ENCODE measurements at places on chromosomes 6 and 20.

DNA sequence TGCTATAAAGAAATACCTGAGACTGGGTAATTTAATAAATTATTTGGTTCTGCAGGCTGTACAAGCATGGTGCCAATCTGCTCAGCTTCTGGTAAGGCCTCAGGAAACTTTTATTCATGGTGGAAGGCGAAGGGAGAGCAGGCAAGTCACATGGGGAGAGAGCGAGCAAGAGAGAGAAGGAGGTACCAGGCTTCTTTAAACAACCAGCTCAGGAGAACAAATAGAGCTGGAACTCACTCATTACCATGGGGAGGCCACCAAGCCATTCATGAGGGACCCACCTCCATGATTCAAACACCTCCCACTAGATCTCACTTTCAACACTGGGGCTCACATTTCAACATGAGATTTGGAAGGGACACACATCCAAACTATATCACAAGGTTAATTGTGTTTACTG, 44.9 kb upstream of the CRISP1 start:
- DNase-seq: no peak

DNA sequence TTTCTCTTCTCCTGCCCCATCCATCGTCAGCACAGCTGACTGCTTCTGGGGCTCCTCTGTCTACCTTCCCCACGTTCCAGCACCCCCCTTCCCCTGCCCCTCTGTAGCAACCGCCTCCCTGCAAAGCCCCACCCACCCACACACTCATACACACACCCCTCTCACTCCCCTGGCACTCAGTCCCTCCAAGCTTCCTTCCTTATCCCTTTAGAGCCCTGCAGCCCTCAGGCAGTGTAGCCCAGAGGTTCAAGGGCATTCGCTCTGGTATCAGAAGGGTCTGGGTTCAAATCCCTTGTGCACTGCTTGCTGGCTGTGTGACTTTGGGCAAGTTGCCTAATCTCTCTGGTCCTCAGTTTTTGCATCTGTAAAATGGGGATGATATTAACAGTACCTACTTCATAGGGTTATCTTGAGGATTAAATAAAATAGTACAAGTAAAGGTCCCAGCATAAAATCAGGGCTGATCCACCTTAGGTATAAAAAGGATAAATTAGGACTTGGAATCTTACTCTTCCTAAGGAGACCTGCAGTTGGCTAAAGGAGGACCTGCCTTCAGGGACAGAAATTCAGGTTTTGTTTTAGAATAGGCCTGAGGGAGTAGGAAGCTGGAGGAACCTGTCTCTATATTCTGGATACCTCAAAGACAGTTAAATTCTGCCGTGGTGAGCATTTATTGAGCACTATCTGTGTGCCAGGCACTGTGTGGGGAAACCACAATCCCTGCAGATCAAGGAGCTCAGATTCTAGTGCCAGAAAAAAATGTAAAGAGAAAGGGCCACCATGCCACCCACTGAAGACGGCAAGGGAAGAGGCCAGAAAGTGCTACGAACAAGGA, 94.1 kb downstream of the SNX5 start:
- no peak for DNase-seq

DNA sequence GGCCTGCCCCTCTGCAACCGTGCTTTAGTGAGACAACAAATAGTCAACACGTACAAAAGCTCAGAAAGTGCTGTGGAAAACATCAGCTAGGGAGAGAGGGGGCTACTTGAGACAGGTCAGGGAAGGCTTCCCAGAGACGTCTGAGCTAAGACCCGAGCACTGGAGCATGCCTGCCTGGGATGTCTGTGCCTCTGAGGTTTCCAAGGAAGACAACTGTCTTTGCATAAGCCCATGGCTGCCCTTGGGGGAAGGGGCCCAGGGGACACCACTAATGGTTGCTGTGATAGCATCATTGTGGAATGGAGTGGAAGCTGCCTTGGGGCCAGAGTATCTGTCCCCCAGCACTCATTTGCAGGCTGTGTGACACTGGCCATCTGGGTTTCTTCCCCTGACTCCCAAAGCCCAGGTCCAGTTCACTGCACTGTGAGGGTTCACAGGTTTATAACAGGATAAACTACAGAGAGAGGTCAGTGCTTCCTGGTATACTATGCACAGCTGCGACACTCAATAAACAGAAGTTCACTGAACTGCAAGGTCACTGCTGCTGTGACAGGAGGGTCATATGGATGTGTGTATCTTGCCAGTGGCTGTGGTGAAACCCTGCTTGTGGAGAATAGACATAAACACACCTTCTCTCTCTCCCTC, 1.5 kb upstream of the ARFGEF2 start:
- no peak for DNase-seq

GRCh38 chr6:151417477-151417876, 26.1 kb upstream of the ZBTB2 start:
- DNase-seq: no peak

DNA sequence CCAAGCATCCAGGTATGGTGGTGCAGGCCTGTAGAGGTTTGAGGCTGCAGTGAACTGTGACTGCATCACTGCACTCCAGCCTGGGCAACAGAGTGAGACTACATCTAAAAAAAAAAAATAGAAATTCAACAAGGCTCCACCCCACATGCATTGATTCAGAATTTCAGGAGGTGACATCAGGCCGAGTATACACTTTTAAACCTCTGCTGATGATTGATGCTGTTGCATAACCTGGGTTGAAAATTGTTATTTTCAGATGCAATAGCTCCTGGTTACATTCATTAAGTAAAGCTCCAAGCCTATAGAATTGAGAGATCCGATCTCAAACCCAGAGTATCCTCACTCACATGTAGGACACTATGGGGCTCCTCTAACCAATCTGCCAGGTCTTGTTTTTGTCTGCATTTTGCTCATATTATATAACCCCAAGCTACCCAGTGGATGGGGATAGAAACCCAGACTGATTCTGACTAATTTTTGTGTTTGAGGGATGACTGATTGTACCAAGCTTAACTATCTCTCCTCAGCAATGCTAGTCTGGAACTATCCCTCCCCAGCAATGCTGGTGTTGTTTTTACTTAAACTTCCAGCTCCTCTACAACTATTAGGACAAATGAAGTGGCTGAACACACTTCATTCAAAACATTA, 123.5 kb upstream of the PREP start:
- DNase-seq: no peak

- DNase-seq: peak; percentile 56
Observed at GRCh38 chr6:50815436-50816114, 3.1 kb upstream of the TFAP2B start.

DNA sequence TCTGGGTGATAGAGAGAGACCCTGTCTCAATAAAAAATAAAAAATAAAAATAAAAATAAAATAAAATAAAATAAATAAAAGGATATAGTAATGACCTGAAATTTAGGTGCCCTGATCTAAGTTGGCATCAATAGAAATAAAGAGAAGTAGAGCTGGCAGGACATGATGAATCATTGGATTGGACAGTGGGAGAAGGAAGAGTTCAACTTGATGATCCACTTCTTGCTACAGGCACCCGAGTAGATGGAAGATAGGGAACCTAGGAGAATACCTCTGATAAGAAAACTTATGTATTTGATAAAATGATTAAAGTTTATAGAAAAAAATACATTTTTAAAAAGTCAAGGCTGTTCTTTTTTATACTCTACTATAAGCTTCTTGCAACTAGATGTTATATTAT, 79.0 kb downstream of the ADTRP start:
- DNase-seq: no peak

DNA sequence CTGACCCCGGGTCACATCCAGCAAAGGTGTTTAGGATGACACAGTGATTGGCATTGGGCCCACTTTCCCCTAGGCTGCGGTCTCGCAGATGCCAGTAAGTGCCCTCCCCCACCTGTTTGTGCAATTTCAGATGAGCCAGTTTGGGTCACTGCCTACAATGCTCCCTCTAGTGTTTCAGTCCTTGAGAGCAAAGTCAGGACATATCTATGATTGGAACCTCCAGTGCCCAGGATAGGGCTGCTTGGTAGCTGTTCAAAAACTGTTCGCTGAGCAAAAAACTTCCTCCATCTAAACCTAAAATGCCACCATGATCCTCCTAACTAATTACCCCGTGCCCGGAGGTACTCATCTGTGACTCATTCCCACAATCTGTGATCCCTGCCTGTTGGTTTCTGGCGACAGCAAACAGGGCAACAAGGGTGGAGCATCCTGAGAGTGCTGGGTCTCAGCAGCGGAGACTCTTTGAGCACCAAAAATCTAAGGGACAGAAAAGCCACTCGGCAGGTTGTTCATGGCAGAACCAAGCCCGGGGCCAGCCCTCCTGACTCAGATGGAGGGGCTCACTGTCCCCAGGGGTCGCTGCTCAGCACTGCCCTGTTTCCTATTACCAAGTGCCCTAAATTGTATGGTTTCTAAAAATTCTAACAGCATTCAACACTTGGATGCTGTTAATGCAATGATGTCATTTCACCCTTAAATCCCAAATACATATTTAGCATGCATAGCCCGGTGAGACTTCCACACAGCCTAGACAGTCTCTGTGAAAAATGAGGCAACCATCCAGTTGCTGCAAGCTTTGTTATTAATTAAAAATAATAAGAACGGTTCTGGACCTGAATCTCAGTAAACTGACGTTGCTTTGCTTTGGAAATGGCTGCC, 5.0 kb downstream of the VSX1 start:
- no peak for DNase-seq

All from right kidney (tissue), 9 donors.